Activated T-cell treated with anti-CD3 and anti-CD28 coated beads for 4 hours (primary cell): ENCODE measurements at places on chromosomes 16 and 17.

GRCh38 chr17:35540589-35541404 is 3.3 kb upstream of the SLFN12L start:
- DNase-seq: no peak

DNA sequence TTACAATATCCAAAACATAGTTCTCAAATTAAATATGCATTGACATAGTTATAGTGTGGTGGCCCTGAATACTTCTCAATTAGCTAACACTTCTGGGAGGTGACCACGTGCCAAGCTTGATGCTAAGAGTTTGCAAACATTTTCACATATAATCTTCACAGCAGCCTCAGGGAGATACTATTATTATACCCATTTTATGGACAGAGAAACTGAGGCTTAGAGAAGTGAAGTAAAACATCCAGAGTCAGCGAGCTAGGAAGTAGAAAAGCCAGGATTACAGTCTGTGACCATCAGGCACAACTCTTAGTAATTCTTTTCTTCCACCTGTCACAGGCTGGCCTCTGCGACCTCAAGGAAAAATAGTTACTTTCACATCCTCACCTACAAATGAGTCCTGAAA is 102.2 kb upstream of the IRX6 start:
- no peak for DNase-seq

- DNase-seq: peak; percentile 44
Measured at GRCh38 chr16:81778861-81779535, at the start of gene PLCG2. Gene PLCG2, plus strand, starts transcription at chr16:81779291. Its CDS starts 6,699 bp downstream, at chr16:81785990.

- DNase-seq: no peak
Measured at GRCh38 chr17:59167571-59168001, 12.0 kb downstream of the PRR11 start.
